Mucosa of gallbladder (tissue), 1 donor: ENCODE measurements at places on chromosomes 4 and X.

GRCh38 chrX:140817943-140818342, 108.4 kb downstream of the LINC00632 start:
- DNase-seq, result no peak

- DNase-seq, result no peak
These were observed 1539.0 kb upstream of the IGFBP7 start for GRCh38 chr4:58649226-58649625.

DNA sequence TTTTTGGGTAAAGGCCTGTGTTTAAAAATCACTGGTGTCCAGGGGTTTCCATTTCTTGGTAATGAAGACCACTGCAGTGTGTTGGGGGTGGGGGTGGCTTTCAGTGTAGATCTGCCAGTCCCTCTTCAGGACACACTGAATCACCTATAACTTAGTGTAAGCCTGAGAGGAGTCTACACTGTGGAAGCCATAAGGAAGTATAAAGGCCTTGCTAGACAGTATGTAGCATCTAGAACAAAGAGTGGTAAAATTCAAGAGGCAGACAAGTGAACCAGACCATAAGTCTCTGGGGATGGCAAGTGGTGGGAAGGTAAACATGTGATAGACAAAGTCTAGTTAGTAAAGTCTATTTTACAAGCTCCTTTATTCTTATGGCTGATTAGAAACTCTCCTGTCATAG, 191.8 kb downstream of the CCNG2 start:
- DNase-seq, result no peak

- DNase-seq, result no peak
These were observed 72.0 kb downstream of the WFS1 start for GRCh38 chr4:6341696-6342095.

GRCh38 chrX:151729056-151729725, 5.4 kb upstream of the CNGA2 start:
- DNase-seq, result no peak

- no peak for DNase-seq
These were observed 618.6 kb upstream of the CPEB2 start for GRCh38 chr4:14383652-14384051.

DNA sequence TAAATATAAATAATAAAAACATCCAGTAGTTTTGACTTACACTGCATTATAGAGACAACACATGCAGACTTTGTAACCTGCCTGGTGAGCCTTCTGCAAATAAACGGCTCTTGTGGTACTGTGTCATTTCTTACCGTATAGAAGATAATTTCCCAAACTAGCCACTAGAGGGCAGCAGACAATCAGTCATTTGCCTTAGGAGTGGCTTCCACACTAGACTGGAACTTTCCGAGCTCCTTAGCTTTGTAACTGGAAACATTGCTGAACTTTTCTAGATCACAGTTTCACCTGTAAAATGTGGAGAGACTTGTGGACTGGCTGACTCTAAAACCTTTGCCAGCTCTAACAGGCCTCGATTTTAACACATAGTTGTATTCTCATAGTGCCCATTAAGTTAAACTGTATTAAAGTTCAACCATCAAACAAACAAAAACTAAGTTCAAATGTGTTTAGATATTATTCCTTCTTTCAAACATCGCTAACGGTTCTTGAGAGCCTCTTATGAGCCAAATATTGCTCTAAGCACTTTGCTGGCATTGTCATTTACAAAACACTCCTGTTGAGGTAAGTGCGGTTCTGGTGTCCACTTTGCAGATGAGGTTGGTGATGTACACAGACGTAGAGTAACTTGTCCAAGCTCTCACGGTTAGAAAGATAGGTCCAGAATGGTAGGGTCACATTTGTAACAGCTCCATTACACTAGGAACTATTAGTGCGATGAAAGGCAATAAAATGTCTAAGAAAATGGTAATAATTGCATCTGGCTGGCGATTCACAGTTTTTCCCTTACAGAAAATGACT, 345.5 kb downstream of the ANK2 start:
- DNase-seq, result peak; percentile 80

GRCh38 chr4:93828332-93828994, at the start of gene ATOH1:
ATOH1 (plus strand) TSS chr4:93828753; CDS start chr4:93828927, 174 bp downstream.
- no peak for DNase-seq

DNA sequence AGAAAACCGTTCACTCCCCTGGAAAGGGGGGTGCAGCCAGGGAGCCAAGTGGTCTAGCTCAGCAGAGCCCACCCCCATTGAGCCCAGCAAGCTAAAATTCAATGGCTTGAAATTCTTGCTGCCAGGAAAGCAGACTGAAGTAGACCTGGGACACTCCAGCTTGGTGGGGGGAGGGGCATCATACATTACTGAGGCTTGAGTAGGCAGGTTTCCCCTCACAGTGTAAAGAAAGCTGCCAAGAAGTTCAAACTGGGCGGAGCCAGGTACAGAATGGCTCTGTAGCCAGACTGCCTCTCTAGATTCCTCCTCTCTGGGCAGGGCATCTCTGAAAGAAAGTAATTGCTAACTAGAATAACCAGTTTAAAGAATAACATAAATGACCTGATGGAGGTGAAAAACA, 372.3 kb upstream of the F9 start:
- DNase-seq, result peak; percentile 73

DNA sequence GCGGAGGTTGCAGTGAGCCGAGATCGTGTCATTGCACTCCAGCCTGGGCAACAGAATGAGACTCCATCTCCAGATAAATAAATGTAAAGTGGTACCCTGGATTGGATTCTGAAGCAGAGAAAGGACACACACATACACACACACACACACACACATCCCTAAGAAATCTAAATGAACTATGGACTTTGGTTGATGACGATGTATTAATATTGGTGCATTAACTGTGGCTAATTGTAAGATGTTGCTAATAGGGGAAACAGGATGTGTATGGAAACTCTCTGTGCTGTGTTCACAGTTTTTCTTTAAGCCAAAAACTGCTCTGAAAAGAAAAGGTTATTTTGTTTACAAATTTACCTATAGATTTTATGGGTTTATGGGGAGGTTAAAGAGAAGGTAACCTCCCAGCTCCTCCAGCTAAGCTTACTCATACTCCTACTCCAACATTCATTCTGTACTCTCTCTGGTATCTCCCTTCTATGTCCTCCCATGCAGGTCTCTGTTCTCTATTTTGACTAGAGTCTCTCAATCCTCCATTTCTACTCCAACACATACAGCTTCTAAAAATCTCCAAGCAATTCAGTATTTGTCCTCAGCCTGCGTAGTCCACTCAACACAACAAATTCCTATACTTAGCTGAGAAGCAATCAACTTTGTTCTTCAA, 46.5 kb upstream of the RELL1 start:
- no peak for DNase-seq

DNA sequence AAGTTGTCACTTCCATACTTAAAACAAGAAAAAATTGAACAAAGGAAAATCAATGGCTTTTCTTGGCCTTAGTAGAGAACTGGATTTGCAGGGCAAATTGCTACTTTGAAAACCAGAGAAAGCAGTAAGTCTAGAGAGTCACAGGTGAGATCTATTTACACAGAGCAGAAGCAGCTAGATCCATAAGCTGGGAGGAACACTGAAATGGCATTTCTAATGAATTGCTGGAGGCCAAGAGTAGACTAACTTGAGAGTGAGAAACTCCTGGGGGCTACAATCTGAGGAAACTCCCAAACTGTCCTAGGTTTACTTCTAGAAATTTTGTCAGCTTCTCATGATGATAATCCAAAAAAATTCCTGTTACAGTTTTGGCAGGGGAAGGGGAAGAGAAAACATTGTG, 133.3 kb downstream of the SPCS3 start:
- no peak for DNase-seq

DNA sequence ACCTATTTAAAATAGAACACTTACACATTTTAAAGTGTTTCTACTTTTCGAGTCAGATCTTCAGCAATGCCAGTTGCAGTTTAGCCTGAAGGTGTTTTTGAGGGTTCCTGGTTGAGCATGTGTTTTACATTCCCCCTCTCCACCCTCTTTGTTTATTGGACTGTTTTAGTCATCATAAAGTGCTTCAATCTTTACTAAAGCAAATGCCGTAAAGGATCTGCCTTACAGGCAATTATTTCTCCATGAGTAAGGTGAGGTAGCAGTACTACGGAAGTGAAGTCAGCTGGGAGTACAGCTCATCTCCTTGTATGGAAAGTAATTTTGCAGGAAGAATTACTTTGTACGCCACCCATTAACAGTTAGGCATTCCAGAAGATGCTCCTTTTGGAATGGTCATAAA, 36.9 kb downstream of the PDLIM5 start:
- DNase-seq, result no peak

GRCh38 chrX:16873106-16873505, 2.9 kb upstream of the RBBP7 start:
- DNase-seq, result no peak

DNA sequence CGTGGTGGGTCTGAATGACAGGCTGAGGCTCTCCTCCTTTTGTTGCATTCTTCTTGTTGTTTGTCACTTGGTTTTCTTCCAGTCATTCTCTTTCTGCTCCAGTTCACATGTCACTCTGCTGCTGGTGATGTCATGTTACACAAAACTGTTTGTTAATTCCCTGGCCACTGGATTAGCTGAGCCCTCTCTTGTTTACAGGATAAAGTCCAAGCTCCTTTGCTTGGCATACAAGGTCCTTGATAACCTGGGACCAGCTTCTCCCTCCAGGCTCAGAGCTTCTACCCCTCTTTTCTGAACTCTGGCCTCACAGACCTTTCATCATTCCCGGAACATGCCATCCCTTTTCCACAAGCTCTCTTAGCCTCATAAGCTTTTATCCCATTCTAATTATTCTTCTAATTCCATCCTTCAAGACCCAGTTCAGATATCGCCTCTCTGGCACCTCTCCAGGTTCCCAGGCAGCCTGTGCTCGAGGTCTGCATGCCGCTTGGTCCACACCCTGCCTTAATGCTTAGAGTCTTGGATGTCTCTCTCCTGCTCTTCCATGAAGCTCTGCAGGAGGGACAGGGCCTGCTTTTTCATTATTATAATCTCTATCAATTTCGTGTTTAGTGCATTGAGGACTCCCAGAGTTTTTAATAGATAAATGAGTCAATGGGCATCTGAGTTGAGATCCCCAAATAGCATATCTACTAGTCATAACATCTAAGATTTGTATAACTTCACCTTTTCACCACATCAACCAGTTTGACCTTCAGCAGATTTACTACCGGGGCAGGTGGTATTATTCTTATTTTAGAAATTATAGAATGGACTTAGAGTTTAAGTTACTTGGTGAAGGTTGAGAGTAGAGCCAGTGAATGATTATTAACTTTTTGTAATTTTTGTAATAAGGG, 98.7 kb downstream of the TMEM131L start:
- DNase-seq, result peak; percentile 30

GRCh38 chr4:80655662-80656061, 320.1 kb downstream of the CFAP299 start:
- DNase-seq, result no peak

- DNase-seq, result no peak
These were observed 413.4 kb downstream of the UBE2NL start for GRCh38 chrX:144297221-144297620.

DNA sequence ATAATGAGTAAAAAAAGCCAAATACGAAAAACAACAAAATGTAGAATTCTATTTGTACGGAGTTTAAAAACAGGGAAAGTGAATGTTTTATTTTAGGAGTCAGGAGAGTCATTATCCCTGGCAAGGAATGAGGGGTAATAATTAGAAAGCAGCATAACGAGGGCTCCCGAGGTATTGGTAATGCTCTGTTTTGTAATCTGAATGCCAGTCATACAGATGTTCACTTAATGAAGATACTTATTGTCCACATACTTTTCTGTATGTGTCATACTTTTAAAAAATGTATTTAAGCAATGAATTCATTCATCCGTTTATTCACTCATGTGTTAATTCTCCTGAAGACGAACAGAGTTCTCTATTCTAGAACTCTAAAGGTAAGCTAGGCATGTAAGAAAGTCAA, 87.8 kb upstream of the BMP2K start:
- no peak for DNase-seq

GRCh38 chr4:87510747-87511146, 18.4 kb downstream of the SPARCL1 start:
- no peak for DNase-seq

GRCh38 chr4:87529187-87529586, at the start of gene SPARCL1:
SPARCL1 (minus strand) TSS chr4:87529376; CDS start chr4:87499574, 29,802 bp downstream.
- DNase-seq, result peak; percentile 28

DNA sequence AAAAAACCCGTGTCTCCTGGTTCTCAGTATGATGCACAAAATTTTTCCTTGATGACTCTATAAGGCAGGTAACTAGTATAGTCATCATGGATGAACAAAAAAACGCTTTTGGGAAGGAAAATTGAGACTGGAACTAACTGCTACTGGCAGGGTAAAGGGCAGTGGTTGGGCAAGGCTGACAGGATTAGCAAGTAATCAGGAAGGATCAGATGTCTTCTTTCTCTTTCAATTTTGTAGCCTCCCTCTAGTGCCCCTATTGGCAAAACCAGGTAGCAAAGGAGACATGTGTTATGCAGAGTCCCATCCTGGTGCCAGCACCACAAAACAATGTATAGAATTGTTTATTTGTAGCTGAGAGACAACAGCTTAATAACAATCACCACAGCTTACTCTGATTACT, 12.8 kb upstream of the SLITRK4 start:
- no peak for DNase-seq

- peak; percentile 58 for DNase-seq
These were observed 25.0 kb upstream of the BCORL1 start for GRCh38 chrX:129957241-129958082.

DNA sequence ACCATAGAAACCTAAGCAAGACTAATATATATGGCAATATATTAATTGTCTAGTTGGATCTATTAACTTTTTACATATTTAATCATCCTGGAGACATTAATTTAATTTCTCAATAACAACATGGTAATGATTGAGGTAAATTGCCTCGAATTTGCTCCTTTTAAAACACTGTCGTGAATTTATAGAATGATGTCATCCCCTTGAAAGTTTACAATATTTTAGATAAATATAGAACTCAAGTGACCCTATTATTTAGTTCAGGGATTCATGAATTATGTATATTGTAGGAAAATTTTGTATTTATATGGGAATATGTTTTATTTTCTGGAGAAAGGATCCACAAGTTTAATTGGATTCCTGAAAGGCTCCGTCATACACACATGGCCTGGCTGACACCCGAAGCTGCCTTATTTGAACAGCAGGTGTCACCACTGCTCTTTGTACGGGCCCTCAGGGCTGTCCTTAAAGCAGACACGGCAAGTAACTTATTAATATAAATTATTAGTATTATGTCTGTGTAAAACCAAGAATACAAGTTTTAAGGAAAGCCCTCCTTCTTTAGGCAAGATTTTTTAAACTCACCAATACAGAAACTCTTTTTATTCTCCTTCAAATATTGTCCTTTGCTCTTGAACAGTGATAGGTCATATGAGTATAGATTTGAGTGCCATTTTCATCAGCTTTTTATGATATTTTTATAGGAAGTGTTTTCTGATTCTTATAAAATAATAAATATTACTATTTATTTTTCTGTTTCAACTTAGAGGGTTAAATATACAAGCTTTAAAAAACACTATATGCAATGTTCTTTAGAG, 1.9 kb upstream of the PLRG1 start:
- peak; percentile 78 for DNase-seq

DNA sequence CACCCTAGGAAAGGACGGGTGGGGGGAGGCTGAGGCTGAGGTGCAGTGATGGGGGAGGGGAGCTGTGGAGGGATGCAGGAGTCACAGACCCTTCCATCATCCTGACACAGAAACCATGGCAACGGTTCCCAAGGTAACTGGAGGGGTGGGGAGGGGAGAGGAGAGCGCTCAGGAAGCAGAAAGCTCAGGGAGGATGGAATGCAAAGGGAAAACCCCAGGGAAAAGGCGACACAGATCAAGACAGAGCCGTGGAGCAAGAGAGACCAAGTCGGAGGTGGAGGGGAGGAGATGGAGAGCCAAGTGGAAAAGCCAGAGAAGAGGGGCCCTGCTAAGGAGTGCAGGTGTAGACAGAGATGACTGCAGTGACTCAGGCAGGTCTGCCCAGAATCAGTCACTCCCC, 14.5 kb downstream of the L1CAM start:
- no peak for DNase-seq
